ENCODE measurements at places on chromosomes 13 and 19. TPM values are rescaled to one million over a fixed set of nuclear protein-coding genes. Genes with fewer than 3 reads are reported as not detected.

KIR2DL1 gene
- polyA plus RNA-seq, result 0.36 TPM

ZIM2 gene
- not detected for polyA plus RNA-seq

KASH5 gene
- polyA plus RNA-seq, result not detected

LSM14A gene
- polyA plus RNA-seq, result 154 TPM

PGLYRP1 gene
- polyA plus RNA-seq, result not detected

HAUS5 gene
- 11.4 TPM for polyA plus RNA-seq

IGFL3 gene
- polyA plus RNA-seq, result not detected

ELAVL3 gene
- not detected for polyA plus RNA-seq

AXL gene
- polyA plus RNA-seq, result 0.06 TPM

OSCAR gene
- 0.40 TPM for polyA plus RNA-seq

CGB8 gene
- polyA plus RNA-seq, result not detected

RXFP2 gene
- not detected for polyA plus RNA-seq

F7 gene
- not detected for polyA plus RNA-seq

LRRC4B gene
- not detected for polyA plus RNA-seq

GRAMD1A gene
- polyA plus RNA-seq, result 18.1 TPM

CYP2A6 gene
- not detected for polyA plus RNA-seq

NCR1 gene
- polyA plus RNA-seq, result 0.63 TPM

KLK11 gene
- polyA plus RNA-seq, result not detected

SERTM1 gene
- not detected for polyA plus RNA-seq

A1BG gene
- polyA plus RNA-seq, result 70.2 TPM

MAMSTR gene
- polyA plus RNA-seq, result 0.45 TPM

ZNF846 gene
- 6.3 TPM for polyA plus RNA-seq

TYROBP gene
- polyA plus RNA-seq, result 13.7 TPM

MEIOSIN gene
- not detected for polyA plus RNA-seq

ZFR2 gene
- polyA plus RNA-seq, result 0.38 TPM

NECTIN2 gene
- not detected for polyA plus RNA-seq

MLLT1 gene
- 1.7 TPM for polyA plus RNA-seq

ZNF565 gene
- 3.8 TPM for polyA plus RNA-seq

ZNF724 gene
- polyA plus RNA-seq, result 1.8 TPM

ADAMTSL5 gene
- polyA plus RNA-seq, result 0.21 TPM

All from IgD-negative memory B cell (primary cell).